ENCODE measurements at places on chromosomes 5 and 9. TPM values are rescaled to one million over a fixed set of nuclear protein-coding genes. Genes with fewer than 3 reads are reported as not detected.

Gene S1PR3
- total RNA-seq, result 3.7 TPM

Gene DOCK2
- total RNA-seq, result 3.3 TPM

Gene JAKMIP2
- total RNA-seq, result 56.3 TPM

- DNase-seq, result no peak
These were observed 71.8 kb downstream of the GALNT10 start for GRCh38 chr5:154262342-154262741.

Gene TTC1
- total RNA-seq, result 48.1 TPM

- no peak for DNase-seq
These were observed 2.3 kb upstream of the FBXW11 start for GRCh38 chr5:172008689-172009141.

DNA sequence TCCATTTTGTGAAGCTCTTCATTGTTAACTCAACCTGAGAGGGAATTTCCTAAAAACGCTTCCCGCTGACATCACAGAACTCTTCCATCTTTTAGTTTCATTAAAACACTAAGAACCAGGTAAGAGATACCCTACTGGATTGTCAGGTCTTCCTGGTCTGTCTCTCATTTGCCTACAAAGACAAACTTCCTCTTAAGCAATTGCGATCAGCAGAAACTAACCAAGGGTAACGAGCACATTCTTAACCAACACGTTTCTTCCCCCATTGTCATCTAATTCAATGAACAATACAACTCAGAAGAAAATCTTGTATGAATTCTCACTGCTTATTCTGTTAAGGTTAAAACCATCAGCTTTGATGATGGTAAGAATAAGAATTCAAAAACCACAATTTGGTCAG, 6.6 kb downstream of the FBXW11 start:
- DNase-seq, result no peak

Gene CD74
- 3.3 TPM for total RNA-seq

DNA sequence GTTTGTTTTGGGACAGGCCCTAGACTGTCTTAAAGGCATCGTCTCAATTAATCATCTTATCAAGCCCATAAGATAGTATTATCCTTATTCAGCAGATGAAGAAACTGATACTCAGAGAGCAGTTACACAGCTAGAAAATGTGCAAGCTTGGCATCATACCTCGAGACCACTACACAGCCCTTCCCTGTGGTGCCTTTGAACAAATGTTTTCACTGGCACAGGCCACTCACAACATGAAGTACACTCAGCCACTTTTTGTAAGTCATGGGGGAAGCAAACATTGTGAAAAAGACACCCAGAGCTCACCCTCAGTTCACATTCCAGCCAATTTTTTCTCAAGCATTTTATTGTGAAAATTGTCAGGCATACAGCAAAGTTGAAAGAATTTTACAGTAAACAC, 122.5 kb downstream of the WDR41 start:
- no peak for DNase-seq

Gene CATSPER3
- total RNA-seq, result 0.82 TPM

DNA sequence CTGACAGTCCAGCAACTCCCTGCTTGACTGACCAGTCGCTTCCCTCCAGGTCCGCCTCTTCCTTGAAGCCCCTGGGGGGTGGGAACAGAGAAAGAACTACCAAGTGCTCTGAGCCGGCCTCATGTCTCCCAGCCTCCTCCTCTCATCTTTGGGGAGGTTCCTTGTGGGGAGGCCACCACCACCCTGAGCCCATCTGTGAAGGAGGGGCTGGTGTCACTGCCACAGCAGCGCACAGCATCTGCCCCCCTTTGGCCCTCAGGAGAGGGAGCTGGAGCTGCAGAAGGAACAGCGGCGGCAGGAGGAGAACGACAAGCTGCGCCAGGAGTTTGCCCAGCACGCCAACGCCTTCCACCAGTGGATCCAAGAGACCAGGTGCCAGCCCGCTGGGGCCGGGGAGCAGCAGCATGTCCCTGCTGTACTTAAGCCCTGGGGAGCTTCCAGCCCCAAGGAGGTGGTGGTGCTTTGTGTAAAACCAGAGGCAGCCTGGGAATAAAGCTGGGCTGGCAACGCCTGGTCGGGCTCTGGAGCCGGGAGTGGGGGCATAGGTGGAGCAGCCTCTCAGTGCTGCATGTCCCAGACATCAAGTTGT, 29.4 kb downstream of the DYNC2I2 start:
- no peak for DNase-seq

DNA sequence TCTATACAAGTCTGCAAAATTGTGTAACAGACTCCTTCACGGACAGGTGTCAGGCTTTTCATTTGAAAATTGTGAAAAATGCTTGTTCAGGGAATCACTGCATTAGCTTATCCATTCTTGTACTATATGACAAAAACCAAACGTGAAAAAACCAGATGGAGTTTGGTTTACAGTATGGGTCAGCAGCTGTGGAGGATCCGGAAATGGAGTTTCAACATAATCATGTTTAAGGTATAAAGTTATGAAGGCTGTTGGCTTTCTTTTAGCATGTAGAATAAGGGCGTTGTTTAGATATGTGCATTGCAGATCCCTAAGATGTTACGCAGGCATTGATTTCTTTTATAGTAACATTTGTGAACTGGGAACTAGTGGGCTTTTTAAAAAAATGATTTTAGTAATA, 123.8 kb downstream of the GDNF start:
- DNase-seq, result no peak

DNA sequence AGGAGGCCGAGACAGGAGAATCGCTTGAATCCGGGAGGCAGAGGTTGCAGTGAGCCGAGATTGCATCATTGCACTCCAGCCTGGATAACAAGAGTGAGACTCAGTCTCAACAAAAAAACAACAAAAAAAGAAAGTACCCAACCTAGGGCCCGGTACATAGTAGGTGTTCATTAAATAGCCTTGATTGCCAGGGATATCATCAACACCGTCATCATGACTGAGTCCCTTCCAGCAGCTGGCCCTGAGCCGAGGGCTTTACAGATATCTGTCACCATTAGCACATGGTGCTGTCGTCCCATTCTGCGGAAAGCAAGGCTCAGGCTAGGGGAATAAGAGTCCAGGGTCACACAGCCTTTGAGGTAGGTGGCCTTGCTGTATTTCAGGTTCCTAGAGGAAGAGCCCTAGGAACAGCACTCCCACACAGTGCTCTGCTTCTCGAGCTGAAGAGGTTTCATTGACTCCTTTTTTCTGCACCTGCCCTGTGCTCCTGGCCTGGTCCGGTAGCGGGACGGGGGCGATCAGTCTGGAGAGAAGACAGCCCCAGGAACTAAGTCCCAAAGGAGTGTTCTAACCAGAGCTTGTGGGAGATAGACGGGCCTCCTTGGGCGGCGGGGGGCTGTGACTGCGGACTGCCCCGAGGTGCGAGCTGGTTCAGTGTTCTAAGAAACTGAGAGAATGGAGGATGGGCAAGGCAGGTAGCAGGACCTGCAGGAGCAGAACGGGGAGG, 48.2 kb downstream of the CXXC5 start:
- DNase-seq, result no peak

DNA sequence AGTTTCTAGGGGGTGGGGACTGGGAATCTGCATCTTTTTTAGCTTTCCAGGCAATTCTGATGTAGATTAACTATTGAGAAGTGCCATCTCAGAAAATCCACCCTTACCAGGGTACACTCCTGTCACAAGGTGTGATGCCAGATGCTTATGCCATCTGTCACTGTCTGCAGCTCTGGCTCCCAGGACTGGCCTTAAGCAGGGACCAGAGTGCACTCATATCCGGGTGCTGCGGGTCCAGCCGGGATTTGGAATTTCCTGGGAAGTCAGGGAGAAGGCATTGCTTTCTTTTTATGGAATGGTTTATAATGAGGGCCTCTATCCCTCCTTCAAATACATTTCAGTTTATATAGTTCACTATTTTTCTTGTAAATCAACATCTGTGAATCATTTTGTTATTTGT, 92.6 kb downstream of the TMEM174 start:
- no peak for DNase-seq

- DNase-seq, result no peak
These were observed 372.3 kb upstream of the CDH18 start for GRCh38 chr5:20360263-20360662.

DNA sequence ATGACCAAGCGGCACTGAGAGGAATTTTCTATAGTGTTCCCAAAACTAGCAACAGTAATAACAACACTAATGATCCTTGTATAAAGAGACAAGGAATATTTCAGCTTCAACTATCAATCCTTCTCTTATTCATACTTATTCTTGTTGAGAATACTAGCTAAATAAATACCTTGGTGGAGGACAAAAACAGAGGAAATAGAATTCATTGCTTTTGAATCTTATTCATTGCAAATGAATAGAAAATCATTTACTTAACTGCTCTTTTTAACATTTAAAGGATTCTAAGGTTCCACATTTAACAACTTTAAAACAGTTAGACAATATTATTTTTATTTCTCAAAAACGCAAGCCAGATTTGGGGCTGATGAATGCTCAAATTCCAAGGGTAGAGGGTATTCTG, 22.4 kb downstream of the SKIC3 start:
- no peak for DNase-seq

DNA sequence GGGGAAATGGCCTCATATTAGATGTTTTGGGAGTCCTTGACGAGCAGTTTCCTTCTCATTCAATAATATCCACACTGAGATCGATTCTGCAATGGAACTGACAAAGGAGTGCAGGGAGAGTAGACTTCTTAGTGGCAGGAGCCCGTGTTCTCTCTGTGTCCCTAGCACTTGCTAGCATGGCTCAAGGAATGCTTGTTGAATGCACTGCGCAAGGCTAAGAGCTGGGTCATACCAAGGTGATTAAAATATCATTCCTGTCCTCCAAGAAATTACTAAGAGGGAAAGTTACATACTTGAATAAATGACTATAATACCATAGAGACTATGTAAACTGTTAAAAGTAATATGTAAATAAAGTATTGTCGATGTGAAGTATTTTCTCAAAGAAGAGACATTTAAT, 630.1 kb downstream of the IRX1 start:
- DNase-seq, result no peak

GRCh38 chr5:96871686-96872085, 4.6 kb upstream of the ERAP2 start:
- no peak for DNase-seq

All from frontal cortex (tissue), 4 donors.